ENCODE measurements at places on chromosomes 6 and 20. TPM values are rescaled to one million over a fixed set of nuclear protein-coding genes. Genes with fewer than 3 reads are reported as not detected.

DNA sequence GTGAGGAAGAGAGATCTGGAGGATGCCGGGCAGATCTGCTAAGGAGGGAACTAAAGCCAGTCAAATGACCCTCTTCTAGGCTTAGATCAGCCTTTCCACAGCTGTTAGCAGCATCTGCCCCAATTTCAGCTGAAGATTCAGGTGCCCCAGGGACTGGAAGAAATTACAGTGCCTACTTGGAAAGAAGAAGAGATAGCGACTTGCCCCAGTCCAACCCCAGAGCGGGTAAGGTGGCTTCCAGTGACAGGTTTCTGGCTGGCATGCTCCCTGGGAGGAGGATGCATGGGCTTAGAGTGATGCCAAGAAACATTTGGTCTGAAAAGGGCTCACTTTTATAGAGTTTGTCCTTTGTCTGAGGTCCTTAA is 620 bp downstream of the TJAP1 start:
- no peak for DNase-seq

Gene KCNQ2
- not detected for polyA plus RNA-seq

DNA sequence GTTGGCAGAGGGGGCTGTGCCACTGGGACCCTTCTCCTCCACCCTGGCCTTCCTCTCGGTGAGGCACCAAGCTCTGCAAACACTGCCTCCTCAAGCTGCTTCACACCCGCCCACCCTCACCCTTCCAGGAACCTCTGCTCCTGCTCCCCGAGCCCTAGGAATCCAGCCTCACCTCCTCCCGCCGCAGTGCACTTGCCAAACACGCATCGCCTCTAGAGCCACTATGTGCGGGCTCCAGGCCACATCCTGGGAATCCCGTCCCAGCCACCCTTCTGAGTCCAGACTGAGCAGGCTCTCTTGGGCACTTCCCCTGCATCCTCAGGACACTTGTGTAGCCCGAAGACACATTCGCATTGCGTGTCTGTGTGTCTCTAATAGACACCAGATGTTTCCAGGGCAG is 18.5 kb downstream of the PSMG4 start:
- no peak for DNase-seq

Gene RING1
- polyA plus RNA-seq: 12.5 TPM

- no peak for DNase-seq
Measured at GRCh38 chr20:48042628-48043027, 257.3 kb upstream of the SULF2 start.

Gene LAMA2
- not detected for polyA plus RNA-seq

Gene BCAS1
- not detected for polyA plus RNA-seq

Gene RNF182
- polyA plus RNA-seq: not detected

Gene MAP3K5
- polyA plus RNA-seq: 3.0 TPM

Gene TINAG
- polyA plus RNA-seq: not detected

Data from naive thymus-derived CD8-positive, alpha-beta T cell (primary cell).